ENCODE measurements at places on chromosomes 1 and 21.

DNA sequence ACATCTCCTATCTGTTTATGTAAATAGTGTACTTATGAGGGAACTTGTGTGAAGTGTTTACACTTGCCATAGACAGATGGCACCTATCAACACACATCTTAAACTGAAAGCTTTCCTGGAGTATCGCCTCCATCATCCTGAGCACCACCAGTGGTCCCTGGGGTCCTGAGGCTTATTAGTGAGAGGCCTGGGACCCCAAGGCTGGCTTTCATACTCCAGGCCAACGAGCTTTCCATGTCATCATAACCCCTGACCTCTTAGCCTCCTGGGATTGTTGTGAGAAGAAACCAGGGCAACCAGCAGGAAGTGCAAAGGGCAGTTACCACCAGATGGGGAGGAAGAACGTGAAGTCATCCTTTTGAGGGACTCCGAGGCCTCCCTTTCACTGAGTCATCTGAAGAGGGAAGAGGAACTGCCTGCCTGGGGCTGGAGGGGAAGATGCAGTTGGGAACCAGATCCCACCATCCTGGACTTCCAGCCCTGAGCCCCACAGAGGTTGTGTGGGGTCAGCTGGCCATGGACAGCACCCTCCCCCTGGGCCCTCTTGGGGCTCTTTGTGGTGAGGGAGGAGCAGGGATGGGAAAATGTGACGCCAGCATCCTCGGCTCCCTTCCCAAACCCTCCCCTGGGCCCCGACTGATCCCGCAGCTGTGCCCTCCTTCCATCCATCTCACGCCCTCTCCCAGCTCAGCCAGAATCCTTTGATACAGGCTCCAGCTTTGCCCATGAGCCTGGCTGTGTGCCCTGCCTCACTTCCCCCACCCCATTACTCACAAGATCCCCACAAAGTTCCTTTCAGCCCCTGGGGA is 5.8 kb downstream of the INKA2 start:
- DNase-seq = no peak

DNA sequence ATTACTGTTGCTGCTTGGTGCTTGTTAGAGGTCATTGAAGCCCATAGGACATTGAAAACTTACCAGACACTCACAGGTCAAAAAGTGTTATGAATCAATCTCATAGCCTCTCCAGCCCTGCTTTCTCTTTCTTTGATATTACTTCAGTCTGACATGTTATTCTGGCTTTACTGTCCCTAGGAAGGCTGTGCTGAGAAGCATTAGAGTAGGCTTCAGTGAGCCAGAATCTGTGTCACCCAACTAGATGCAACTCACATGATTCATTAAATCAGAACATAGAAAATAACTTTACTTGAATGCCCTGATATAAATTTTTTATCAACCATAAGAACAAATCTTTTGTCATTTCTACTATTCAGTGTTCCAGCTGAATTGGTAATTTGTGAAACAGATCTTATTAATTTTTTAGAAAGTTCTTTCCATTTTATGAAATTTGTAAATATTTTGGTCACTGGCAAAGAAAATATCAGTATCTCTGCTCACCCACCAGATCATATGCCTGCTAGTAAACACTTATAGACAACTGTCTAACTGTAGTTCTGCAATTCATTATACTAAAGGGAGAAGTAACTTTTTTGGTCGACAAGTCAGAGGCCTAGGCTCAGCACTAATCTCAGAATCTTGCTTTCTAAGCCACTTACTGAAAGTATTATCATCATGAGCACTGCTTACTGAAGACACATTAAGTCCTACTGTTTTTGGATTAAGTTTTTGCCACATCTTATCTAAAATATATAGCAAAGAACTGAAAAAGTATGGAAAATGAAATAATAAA is 48.2 kb downstream of the RPAP2 start:
- DNase-seq = no peak

DNA sequence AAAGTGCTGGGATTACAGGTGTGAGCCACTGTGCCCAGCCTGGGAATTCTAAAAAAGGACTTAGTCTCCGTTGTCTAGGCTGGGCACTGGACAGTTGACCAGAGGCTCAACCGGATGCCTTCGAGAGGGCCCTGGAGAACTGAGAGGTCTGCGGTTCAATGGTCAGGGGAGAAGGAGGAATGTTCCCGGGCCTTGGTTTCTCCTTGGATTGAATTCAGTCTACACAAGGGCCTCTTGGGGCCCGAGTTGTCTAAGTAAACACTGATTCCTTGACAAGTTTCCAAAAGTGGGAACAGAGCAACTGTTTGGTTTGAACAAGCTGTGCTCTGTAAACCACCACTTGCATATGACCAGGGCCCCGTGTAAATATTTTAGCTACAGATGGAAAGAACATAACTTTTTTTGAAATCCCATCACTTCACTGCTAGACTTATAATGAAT is 29.1 kb upstream of the CAPZB start:
- no peak for DNase-seq

GRCh38 chr21:39675993-39676661 is 63.4 kb downstream of the B3GALT5 start:
- no peak for DNase-seq

GRCh38 chr21:40335704-40336103 is 468.5 kb downstream of the PCP4 start:
- DNase-seq = no peak

GRCh38 chr1:148367596-148367995 is 115.5 kb downstream of the PPIAL4G start:
- DNase-seq = no peak

GRCh38 chr1:224609333-224609732 is 6.8 kb upstream of the CNIH3 start:
- no peak for DNase-seq

GRCh38 chr1:44677201-44677766 is 2.8 kb downstream of the ARMH1 start:
- DNase-seq = no peak

GRCh38 chr1:160675641-160676410 is 29.0 kb upstream of the SLAMF1 start:
- peak; percentile 12 for DNase-seq

- DNase-seq = no peak
Observed at GRCh38 chr1:89364954-89365550, 1.2 kb downstream of the GBP6 start.

DNA sequence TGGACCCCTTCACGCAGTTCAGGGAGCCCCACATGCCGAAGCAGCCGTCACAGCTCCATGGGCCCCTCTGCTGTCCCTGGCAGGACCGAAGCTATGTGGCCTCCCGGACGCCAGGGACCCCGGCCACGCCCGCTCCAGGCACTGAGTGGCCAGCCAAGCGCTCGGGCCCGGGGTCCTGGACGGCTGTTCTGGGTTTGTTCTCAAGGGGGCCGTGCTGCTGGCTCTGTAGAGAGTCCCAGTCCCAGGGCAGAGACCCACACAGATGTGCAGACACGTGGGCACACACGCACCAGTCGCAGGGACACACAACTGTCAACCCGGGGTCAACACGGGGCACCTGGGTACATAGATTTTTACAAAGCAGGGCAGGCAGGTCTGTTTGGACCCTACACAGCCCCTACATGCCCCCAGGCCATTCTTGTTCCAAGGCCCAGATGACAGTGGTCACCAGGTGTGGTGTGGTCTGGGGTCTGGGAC is 6.7 kb downstream of the B3GALT6 start:
- DNase-seq = no peak

GRCh38 chr21:37582590-37582989 is 216.0 kb downstream of the DYRK1A start:
- DNase-seq = no peak

- no peak for DNase-seq
Observed at GRCh38 chr1:9842073-9842711, 18.4 kb upstream of the CLSTN1 start.

DNA sequence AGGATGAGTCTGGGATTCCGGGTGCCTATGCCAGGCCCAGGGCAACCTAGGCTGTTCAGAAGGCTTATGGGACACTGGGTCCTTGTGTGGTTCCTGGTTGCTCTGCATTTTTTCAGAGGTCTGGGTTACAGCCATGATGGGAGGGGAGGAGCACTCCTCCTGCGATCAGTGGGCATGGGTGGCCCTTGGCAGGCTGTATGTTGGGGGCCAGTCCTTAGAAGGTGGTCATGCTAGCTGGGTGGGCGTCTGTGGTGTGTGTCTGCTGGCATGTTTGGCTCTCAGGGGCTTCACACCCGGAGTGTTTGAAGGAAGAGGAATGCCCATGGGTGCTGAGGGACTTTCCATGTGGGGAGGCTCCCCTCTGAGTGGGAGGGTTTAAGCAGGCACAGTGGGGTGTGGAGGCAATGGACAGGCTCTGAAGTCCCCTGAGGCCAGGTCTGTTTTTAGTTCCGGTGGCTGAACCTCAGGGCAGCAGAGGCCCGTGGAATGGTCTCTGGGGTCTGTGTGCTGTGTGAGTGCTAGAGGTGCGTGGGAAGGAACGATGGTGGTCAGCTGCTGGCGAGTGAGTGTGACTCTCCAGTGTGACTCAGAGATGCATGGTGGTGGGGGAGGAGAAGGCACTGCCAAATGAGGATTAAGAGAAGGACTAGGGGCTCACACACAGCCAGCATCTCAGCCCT is 25.3 kb downstream of the CACNA1E start:
- DNase-seq = no peak

- no peak for DNase-seq
Observed at GRCh38 chr1:206699626-206700025, 14.9 kb downstream of the MAPKAPK2 start.

DNA sequence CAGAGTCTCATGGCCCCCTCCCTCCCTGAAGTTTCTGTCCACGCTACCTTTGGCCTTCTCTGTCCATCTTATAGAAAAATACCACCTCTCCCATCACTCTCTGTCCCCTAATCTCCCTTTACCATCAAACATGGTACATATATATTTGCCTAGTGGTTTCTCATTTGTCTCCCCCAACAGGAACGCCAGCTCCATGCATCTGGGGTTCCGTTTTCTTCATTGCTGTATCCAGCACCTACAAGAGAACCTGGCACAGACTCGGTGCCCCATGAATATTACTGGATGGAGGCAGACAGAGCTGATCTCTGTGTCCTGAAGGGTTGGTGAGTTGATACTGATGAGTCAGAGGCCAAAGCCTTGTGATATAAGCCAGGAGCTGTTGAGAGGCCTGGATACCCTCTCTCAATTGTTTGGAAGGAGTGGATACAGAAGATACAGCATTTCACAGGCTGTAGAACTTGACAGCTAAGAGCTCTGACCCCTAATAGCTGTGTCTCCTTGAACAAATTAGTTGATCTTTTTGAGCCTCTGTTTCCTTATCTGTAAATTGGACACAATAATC is 21.9 kb downstream of the HEYL start:
- no peak for DNase-seq

DNA sequence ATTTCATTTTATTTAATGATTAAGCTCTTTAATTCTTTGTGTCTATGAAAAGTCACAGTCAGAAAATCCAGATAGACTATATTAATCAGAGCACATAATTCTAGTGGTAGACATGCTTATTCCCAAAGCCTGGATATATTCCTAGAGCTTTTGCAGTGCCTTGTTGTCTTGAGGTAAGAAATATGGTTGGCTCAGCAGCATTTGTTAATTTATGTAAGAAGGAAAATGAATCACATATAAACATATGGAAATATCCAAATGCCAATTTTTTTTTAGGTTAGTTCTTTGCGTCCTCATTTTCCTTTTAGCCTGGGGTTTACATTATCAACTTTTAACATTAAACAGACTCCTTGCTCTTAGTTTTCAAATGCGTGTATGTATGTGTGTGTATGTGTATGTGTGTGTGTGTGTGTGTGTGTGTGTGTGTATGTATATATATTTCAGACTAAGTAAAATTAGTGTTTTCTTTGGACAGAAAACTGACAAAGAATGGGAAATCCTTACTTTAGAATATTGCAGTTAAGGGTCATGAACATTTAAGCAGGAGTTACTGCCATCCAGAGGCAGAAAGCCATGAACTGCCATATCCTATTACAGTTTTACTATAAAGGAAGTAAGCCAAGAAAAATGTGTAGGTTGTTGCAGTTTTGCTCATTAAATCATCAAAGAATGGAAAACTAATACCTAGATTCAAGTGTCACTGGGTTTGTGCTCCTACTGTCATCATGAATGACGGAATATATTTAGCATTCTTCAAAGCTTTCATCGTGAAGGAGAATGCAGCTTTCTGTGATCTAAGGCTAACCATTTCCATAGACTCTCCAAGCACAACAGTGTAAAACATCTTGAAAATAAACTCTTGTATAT is 477.1 kb upstream of the NR5A2 start:
- no peak for DNase-seq

DNA sequence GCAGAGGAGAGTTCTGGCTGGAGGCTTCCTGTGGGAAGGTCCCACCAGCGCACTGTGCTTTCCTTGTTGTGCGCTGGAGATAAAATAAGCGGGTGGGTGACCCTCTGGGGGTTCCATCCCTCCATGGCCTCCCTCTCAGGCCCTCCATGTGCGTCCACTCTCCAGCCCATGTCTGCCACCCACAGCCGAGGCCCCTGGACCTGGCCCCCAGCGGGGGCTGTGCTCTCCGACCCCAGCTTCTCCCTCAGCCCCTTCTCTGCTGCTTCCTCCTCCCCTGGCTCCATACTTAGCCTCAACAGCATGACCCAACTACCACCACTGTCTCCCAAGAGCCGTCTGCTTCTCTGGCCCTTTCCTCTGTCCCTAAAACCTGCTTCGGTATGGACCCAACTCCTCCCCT is 61.4 kb downstream of the GNG4 start:
- no peak for DNase-seq

DNA sequence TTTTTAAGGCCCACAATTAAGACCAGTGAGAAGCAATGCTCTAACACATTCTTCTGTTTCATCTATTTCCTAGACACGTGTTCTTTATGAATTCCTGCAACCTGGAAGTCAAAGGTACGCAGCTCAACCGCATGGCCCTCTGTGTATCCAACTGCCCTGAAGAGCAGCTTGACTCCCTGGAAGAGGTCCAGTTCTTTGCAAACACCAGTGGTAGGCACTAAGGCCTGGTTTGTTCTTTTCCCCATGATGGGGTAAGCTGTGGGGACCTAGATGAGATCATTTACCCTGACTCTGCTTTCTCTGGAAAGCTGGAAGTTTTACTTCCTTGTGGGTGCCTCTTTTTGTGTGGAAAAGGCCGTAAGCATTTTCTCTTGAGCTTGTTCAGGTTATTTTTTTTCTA is 7.3 kb downstream of the SLC44A3 start:
- DNase-seq = no peak

DNA sequence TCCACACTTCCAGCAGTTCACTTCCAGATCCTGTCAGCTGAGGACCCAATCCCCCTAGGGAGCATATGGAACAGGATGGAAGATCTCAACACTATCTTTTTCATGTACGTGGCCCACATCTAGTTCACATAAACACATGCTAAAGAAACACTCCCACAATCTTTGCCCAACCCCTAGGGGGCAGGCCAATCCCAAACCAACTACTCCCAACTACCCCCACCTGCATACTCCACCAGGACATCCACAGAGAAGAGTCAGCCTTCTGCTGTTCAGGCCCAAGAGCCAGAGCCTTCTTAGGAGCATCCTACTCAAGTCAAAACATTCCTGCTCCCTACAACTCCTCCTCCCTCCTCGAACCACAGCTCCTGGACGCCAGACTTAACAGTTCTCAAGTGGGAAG is 5.6 kb upstream of the SLC5A9 start:
- no peak for DNase-seq

DNA sequence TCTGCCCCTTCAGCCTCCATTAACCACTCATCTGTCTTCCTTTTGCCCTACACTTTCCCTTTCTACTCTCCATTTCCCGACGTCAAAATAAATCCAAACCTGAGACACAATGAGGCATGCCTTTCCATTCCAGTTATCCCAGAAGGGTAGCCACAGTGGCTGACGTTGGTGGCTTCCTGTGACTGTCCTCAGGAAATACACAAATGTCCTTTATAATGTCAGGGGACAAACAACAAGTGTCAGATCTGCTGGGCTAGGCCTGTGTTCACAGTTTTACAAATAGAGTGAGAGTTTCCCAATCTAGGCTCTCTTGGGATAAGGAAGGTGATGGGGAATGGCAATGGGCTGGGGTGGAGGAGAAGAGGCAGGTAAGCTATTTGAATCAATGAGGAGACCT is 135.3 kb downstream of the BRINP2 start:
- no peak for DNase-seq
